ENCODE measurements at places on chromosomes 6 and 20.

DNA sequence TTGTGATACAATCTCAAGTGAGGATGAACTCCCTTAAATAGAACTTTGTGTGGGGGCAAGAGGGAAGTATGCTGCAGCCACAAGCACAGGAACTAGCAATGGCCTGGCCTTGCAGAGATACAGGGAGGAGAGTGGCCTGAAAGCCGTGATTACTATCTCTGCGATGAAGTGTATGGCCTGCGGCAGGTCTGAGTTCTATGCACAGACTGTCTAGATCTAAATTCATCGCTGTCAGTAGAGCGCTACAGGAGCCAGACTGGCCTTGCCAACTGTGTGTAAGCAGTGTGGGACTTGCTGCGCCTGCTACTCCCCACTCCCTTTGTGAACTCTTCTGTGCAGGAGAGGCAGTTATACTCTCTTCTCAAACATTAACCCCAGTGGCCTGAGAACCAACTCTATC lies 997.0 kb downstream of the GRIK2 start:
- DNase-seq = no peak

DNA sequence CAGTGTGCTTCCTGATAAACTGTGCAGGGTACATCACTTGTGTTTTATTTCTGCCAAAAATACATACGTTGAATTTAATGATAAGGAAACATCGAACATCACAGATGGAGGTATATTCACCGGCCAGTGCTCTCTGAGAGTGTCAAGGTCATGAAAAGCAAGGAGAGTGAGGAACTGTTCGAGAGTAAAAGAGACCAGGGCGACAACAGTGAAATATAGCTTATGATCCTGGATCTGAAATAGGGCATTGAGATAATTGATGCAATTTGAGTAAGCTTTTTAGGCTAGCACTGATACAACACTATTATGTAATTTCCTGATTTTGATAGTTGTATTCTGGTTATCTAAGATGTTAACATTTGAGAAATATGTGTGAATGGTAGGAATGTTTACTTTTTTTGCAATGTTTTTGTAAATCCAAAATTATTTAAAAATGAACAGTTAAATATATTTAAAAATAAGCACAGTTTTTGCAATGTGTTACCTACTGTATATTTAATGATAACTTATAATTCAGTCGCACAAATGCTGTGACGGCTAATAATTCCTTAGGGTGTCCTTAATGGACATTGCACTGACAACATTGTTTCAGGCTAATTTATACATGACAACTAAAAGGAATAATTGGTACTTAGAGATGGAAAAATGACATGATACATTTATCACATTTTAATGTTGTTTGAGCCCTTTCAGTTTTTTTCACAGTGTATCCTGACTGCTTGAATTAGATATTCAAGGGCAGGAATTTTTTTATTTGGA lies 9.9 kb downstream of the RAB32 start:
- no peak for DNase-seq

DNA sequence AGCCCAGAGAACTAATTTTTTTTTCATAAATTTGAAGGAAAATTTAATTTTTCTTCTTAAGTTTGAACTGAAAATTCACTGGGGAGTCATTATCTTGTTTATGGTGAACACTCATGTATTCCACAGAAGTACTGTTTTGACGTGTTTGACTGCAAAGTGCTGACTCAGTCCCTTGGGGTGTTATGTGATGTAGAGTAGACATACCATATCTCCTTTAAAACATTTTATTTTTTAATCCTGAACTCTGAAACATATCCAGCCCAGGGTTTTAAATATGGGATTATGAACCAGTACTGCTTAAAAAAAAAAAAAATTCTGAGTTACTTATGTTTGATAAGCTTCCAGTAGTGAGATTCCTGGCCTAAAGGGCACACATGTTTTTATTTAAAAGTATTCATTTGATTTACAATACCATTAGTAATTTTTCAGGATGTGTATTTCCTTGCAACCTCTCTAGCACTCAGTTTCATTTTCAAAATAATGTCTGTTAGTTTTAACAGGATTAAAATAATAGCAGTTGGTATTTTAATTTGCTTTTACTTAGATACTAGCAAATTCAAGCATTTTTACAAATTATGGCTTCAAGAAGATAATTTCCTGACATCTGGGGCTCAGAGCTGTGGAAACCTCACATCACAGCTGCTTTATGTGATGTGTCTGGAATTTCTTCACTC lies 81.7 kb upstream of the PDE10A start:
- no peak for DNase-seq

GRCh38 chr6:64777941-64778785 lies 928.9 kb downstream of the EYS start:
- DNase-seq = no peak

DNA sequence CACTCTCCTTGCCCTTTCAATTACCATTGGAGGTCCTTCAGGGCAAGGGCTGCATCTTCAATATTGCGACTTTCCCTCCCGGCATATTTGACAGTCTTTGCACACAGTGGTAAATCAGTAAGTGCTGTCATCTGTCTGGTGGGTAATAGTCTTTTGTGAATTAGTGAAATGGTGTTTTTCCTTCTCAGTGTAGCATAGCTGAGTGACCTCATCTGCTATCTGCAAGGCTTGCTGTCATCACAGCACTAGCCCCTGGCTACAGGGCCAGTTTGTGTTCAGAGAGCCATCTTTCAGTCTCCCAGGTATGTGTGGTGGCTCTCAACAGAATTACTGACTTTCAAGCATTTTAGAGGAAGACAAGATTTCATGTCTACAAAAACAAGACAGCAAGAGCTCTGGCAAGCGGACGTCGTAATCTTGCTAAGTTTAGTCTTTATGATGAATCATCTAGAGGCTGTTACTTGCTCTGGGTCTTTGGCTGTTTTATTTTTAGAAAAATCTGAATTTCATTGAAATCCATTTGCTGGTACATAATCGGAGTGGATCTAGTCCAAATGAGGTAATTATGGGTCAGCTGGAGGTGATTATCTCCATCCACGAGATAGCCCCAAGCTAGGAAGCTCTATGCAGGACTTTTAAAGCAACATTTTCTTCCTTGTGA lies 528.9 kb downstream of the EPM2A start:
- DNase-seq = no peak

DNA sequence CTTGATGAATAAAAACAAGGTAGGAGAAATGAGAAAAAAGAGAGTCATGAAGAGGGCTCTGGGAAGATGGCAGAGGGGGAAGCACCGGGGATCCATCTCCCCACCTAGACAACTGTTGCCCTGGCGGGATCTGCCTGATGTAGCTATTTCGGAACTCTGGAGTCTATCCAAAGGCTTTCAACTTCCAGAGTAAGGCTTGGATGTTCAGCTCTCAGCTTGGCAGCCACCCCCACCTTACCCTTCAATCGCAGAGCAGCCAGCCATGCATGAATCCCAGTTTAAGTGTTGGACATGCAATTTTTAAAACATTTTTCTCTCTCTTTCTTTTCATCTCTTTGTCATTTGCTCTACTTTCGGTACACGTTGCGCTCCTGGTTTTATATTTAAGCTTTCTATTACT lies 275.9 kb upstream of the EXOC2 start:
- no peak for DNase-seq

GRCh38 chr6:129920103-129920798 lies 59.1 kb upstream of the TMEM244 start:
- DNase-seq = no peak

DNA sequence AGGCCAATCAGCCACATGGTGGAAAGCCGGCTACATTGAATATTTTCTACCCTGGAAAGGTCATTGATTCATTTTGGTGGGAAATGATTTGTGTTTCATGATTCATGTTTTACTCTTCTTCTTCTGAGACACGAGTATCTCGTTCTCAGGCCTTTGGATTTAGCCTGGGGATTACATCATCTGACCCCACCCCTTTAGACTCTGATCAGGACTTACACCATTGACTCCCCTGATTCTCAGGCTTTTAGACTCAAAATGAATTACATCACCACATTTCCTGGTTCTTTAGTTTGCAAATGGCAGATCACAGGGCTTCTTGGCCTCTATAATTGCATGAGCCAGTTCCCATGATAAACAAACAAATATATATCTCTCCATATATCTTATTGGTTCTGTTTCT lies 228.8 kb downstream of the ADGRG6 start:
- DNase-seq = no peak

- no peak for DNase-seq
These were observed 34.6 kb upstream of the TMEM244 start for GRCh38 chr6:129895692-129896091.

- no peak for DNase-seq
These were observed 75.2 kb downstream of the JPH2 start for GRCh38 chr20:44111712-44112335.

- DNase-seq = no peak
These were observed 8.0 kb upstream of the PI16 start for GRCh38 chr6:36946526-36946925.

DNA sequence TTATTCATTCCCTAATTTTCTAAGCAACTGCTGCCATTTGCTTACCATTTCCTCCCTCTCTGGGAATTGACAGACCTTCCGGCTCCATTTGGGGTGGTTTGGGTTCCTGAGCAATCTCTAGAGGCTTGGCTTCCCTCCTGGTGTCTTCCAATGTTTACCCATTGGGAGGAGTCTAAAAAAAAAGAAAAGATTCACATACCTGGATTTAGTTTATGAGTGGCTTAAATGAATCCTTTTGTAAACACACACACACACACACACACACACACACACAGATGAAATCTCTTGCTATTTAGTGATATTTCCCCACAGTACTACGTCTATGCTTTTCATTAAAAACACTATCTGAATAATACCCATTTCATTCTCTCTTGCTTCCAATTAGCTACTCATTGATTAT lies 48.3 kb upstream of the TRAF3IP2 start:
- DNase-seq = no peak

DNA sequence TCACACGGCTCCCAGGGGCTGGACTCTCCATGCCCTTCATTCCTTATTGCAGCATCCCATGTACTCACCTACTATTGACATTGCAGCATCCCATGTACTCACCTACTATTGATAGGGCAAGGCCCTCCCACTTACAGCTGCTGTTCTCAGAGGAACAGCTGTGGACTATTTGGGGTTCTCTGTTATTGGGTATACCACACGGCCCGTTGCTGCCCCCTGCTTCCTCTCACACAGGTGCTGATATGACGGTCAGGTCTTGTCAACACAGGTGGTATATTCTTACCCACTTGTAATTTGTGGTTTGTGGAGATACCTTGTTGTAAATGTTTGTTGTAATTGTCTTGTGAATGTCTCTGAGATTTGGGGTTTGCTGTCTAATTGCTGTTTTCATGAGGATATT lies 18.8 kb downstream of the ALDH5A1 start:
- DNase-seq = no peak

- no peak for DNase-seq
These were observed 754.5 kb downstream of the PTPRT start for GRCh38 chr20:42435230-42435629.

- no peak for DNase-seq
These were observed 20.8 kb upstream of the ERVFRD-1 start for GRCh38 chr6:11132194-11132888.

DNA sequence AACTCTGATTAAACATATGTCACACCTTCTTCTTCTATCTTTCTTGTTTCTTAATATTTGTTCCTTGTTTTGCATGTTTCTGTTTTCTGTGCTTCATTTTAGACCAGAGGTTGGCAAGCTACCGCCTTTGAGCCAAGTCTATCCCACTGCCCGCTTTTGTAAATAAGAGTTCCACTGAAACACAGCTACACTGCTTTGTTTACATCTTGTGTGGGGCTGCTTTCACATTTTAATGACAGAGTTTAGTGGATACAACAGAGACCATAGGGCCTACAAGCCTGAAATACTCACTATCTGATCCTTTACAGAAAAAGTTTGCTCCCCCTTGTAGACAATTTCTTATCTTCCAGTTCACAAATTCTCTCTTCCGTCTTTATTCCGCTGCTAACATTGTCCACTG lies 109.4 kb upstream of the SPACA1 start:
- no peak for DNase-seq

- DNase-seq = no peak
These were observed 72.6 kb downstream of the CDKAL1 start for GRCh38 chr6:20606831-20607230.

- no peak for DNase-seq
These were observed 14.4 kb downstream of the MKKS start for GRCh38 chr20:10419550-10420133.

DNA sequence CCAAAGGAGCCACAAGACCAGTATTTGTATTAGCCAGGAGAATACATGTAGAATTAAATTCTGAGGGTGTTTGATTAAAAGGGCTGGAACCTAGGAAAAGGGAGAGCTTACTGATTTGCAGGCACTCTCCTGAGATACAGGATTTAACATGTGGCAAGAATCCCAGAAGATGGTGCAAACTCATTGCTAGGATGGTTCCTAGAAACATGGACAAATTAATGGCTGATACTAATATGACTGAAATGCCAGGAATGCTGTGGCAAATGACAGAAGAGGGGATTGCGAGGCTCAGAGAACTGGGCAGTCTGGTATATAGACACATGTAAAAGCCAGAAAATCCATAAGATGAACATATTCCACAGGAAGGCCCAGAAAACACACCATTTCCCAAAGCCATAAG lies 118.1 kb downstream of the RWDD2A start:
- no peak for DNase-seq

DNA sequence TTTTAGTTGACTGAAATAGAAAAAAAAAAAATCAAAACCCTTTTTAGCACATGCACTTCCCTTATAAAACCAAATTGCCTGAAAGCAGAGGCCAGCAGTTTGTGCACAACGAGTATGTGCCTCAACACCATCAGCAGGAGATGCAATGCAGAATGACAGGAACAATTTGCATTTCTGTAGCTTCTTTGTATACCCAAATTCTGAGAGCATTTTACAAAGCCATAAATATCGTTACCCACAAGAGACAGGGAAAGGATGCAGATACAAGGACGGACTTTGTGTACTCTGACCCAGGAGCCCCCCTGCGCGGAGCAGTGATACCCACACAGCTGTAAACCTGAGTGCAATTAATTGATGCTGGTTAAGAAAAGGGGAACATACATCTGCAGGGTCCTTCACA lies 285.6 kb downstream of the PRKN start:
- no peak for DNase-seq

GRCh38 chr6:57068061-57068460 lies 21.6 kb downstream of the KIAA1586 start:
- no peak for DNase-seq

GRCh38 chr6:55994531-55994930 lies 119.1 kb upstream of the BMP5 start:
- DNase-seq = no peak
